ENCODE measurements at places on chromosomes 2 and 18. TPM values are rescaled to one million over a fixed set of nuclear protein-coding genes. Genes with fewer than 3 reads are reported as not detected.

The CDH2 gene
- polyA plus RNA-seq, result 3.7 TPM

The CAPN14 gene
- polyA plus RNA-seq, result 66.0 TPM

DNA sequence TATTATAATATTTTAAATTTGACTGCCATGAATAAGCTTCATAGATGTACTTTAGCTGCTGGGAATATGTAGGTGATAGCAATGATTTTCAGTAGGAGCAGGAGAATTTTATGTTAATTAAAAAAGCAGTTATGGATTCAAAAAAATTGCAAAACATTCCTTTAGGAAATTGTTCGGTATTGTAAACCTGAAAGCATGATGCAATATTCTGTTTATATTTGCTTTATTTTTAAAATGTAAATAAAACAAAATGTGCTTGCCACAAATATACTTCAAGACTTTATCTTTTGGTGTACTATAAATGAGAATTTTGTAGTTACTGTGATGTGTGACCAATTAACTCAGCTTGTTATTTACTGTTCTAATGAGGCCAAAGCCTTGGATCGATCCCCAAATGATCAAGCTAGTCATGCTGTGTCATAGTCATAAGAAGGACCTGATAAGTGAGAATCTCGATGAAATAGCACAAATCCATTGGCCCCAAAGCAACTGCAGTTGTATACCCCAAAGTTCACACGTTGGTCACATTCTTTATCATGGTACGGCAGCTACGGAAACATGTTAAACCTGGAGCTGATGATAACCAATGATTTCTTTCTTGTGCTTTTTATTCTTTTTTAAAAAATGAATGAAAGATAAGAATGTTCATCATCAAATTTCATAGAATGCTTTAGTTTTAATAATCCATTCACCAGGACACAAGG, 23.6 kb upstream of the ATIC start:
- H3K4me3 ChIP-seq, result no peak overlapping the region
- H3K27ac ChIP-seq, result no peak overlapping the region
- no peaks in the 10 kb centered on the region for H3K27me3 ChIP-seq
- no peaks in the 10 kb centered on the region for H3K4me1 ChIP-seq
- H3K36me3 ChIP-seq, result no peaks in the 10 kb centered on the region

- H3K36me3 ChIP-seq, result no peaks in the 10 kb centered on the region
- no peak overlapping the region for H3K27ac ChIP-seq
- no peaks in the 10 kb centered on the region for H3K27me3 ChIP-seq
- no peaks in the 10 kb centered on the region for H3K4me1 ChIP-seq
Observed at GRCh38 chr2:82667491-82667890, 1791.6 kb downstream of the SUCLG1 start.

DNA sequence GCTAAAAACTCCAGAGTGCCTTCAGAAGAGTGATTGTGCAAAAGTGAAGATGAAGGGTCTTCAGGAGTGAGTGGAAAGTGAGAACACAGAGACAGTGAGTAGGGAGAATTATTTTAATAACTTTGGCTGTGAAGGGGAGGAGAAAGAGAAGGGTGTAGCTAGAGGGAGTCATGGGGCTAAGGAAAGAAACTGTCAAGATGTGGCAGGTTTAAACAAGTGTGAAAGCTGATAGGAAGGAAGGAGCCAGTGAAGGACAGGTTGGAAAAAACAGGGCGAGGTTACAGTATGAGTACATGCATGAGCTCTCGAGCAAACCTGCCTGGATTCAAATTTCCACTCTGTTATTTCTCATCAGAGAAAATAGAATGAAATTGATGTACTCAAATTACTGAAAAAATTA, 17.8 kb downstream of the IL1F10 start:
- H3K27ac ChIP-seq, result no peak overlapping the region
- DNase-seq, result peak; percentile 41
- no peaks in the 10 kb centered on the region for H3K27me3 ChIP-seq
- H3K4me1 ChIP-seq, result no peaks in the 10 kb centered on the region
- H3K36me3 ChIP-seq, result no peaks in the 10 kb centered on the region
- no peak overlapping the region for H3K4me3 ChIP-seq

GRCh38 chr18:36572135-36572856, 256.5 kb downstream of the TPGS2 start:
- no peaks in the 10 kb centered on the region for H3K27me3 ChIP-seq
- no peak overlapping the region for H3K4me3 ChIP-seq
- no peaks in the 10 kb centered on the region for H3K36me3 ChIP-seq
- H3K4me1 ChIP-seq, result no peaks in the 10 kb centered on the region
- no peak overlapping the region for H3K27ac ChIP-seq
- DNase-seq, result peak; percentile 77

DNA sequence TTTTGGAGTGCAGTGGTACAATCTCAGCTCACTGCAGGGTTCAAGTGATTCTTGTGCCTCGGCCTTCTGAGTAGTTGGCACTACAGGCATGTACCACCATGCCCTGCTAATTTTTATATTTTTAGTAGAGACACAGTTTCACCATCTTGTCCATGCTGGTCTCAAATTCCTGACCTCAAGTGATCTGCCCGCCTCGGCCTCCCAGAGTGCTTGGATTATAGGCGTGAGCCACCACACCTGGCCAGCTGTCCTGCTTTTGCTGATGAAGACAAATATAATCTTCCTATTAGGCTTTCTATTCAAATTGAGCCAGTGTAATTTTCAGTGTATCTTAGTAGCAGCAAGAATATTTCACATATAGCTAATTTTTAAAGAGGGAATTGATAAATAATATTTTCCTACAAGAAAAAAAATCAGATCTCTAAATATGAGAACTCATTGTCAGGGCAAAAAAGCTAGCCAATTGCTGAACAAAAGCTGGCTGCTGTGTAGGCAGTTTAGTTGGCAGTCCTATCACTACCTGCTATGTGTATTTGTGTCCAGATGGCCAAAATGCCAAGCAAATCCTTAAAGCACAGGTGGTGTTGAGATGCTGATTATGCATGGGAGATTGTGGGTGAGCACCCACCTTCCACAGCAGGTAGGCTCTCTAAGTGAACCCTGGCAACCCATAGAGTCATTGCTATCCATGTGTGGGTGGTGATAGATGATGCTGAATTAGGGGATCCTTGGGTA, 60.8 kb upstream of the STAM2 start:
- no peaks in the 10 kb centered on the region for H3K27me3 ChIP-seq
- H3K4me1 ChIP-seq, result no peaks in the 10 kb centered on the region
- DNase-seq, result peak; percentile 10
- H3K4me3 ChIP-seq, result no peak overlapping the region

GRCh38 chr2:50535971-50536759, 495.8 kb downstream of the NRXN1 start:
- H3K27ac ChIP-seq, result no peak overlapping the region
- H3K27me3 ChIP-seq, result no peaks in the 10 kb centered on the region
- no peaks in the 10 kb centered on the region for H3K4me1 ChIP-seq
- no peaks in the 10 kb centered on the region for H3K36me3 ChIP-seq

DNA sequence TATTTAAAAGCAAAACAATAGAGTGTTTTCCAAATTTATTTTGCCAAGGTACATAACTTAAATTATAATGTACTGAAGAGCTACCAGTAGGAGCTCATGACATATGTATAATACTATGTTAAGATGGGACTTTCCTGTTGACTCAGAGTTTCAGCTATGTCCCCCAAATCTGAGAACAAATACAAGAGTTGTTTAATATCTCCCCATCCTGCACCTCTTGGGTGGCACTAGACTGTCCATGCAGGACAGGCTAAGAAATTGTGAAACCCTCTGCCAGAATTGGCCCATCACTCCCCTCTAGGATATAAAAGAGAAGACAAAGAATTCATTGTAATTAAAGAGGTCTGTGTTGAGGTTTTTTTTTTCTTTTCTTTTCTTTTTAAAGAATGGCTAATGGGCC, 21.7 kb upstream of the CTAGE1 start:
- no peaks in the 10 kb centered on the region for H3K27me3 ChIP-seq
- H3K4me3 ChIP-seq, result no peak overlapping the region
- DNase-seq, result no peak
- no peaks in the 10 kb centered on the region for H3K36me3 ChIP-seq

DNA sequence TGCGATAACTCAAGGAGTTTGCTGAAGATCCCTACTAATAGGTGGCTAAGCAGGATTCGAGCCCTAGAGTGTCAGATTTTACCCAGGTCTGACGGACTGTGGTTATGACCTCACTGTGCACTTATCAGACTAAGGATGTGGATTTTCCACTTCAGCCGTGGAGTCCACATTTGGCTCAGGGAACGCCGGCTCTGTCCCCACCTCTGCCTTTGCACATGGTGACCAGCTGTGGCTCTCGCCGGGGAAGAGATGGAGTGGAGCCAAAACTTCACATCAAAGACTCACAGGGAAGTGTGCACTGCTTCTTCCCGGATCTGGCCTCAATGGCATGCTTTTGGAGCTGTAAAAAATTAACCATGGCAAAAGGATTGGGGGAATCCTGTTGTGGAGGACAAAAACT, 249.3 kb upstream of the APCDD1 start:
- H3K27me3 ChIP-seq, result no peaks in the 10 kb centered on the region
- no peaks in the 10 kb centered on the region for H3K36me3 ChIP-seq
- no peak overlapping the region for H3K27ac ChIP-seq
- no peak overlapping the region for H3K4me3 ChIP-seq
- peak; percentile 53 for DNase-seq
- no peaks in the 10 kb centered on the region for H3K4me1 ChIP-seq

- no peak overlapping the region for H3K27ac ChIP-seq
- no peak for DNase-seq
- no peaks in the 10 kb centered on the region for H3K4me1 ChIP-seq
Observed at GRCh38 chr2:110852541-110853263, 120.3 kb downstream of the ACOXL start.

Measured in stomach (tissue), 19 donors.